OCI-LY7 (cell line): ENCODE measurements at places on chromosomes 11 and 22.

GRCh38 chr11:15757048-15757698, 599.2 kb downstream of the SOX6 start:
- no peak for DNase-seq

GRCh38 chr11:45250035-45250718, 36.0 kb downstream of the SYT13 start:
- DNase-seq = peak; percentile 12

- DNase-seq = no peak
Observed at GRCh38 chr22:24727218-24727851, 47.2 kb downstream of the PIWIL3 start.

- DNase-seq = no peak
Observed at GRCh38 chr11:100594320-100594719, 92.8 kb upstream of the ARHGAP42 start.

DNA sequence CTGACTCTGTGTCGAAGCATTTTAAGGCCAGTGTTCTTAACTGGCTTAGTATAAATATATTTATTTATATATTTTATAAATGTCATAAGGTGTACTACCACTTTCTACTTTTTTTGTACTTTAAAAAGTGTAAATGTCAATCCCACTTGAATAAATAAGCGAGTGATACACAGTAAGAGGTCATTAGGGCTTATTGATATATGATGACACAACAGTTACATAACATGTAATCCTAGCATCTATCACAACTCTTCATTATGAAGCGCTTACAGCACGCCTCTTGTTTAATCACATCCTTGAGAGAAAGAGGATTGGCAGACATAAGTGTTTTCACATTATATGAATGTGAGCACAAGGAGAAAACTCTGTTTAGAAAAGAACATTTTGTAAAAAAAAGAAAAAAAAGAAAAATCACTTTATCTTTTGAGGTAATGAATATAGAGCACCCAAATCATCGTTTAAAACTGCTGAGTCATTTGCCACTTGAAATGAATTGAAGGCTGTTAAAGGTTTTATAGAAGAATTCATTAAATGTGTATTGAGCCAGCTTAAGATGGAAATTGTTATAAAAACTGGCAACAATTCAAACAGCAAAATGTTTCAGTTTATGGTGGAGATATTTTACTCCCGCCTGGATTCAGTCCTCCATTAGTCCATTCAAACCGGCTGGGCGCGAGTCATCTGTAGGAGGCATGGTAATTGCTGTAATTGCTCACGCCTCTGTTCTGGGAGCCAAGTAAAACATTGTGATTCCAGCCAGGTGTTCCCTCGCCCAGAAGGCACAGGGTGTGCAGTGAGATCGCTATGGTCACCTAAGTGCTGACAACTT, 627.3 kb upstream of the KIRREL3 start:
- DNase-seq = no peak

DNA sequence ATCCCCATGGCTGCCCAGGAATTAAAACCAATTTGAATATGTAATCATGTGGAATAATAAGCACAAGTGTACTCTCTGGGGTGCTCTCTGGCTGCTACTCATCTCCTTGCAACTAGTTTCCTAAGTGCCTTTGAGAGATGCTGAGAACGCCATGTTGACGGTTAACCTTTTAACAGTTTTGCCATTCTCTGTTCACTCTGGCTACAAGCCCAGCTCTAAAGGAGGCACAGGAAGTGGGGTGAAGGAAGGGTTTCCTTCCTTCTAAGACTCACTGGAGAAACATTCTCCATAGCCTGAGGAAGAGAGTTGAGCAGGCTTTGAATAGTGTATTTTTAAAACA, 122.0 kb upstream of the ZC3H12C start:
- peak; percentile 27 for DNase-seq

DNA sequence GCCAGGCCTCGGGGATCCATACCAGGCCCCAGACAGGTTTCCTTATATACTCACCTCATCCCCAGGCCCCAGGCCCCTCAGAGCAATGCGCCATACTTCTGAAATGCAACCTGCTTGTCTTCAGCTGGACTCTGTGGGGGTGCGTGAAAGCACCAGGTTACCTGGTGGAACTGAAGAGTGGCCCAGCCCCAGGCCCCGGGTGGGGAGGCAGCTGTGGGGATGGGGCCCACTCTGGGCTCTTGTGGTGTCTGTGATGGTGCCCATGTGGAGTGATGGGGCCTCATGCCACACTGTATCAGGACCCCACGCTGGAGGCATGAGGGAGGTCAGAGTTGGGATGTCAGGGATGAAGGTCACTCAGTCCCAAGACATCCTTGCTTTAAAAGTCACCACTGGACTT, 999.0 kb downstream of the BRD1 start:
- DNase-seq = no peak

GRCh38 chr11:721741-722345, 15.8 kb downstream of the EPS8L2 start:
- peak; percentile 75 for DNase-seq

DNA sequence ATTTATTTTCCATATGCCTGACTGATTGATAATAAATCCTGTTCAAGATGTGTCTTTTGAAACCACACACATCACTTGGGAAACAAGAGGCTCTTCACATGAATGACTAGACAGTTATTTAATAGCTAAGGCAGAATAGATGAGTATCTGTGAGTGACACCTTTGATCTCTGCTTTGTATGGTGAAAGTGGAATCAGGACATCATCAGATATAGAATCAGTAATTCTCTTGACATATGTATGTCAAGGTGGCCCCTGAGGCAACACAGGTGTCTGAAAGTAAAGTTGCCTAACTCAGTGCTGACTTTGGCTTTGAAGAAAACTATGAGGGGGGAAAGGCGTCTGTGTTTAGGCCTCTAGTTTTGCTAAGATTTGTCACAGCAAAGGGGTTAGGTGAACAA, 11.5 kb upstream of the CASP4 start:
- DNase-seq = no peak

DNA sequence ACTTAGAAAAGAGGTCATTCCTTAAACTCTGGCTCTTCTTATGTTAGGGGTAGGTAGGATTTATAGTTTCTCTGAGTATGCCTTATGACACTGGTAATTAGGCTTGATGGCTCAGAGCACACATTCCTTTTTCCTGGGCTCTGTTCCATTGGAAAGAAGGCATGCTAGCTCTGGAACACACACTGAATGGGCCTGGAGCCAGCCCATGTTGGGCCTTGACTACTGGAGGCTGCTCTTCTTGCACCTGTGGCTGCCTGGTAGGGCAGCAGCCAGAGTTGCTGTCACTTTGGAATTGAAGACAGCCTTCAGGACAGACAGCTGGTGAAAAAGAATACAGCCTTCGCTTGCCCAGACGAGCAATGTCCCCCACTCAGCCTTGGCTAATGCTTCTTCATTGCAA, 18.2 kb downstream of the MCAM start:
- DNase-seq = no peak

GRCh38 chr11:119100994-119101758, 477 bp downstream of the DPAGT1 start:
- DNase-seq = peak; percentile 45

GRCh38 chr22:46612341-46612903, 7.8 kb upstream of the GRAMD4 start:
- peak; percentile 55 for DNase-seq

- DNase-seq = no peak
Observed at GRCh38 chr11:2303627-2304505, 2.1 kb downstream of the TSPAN32 start.

DNA sequence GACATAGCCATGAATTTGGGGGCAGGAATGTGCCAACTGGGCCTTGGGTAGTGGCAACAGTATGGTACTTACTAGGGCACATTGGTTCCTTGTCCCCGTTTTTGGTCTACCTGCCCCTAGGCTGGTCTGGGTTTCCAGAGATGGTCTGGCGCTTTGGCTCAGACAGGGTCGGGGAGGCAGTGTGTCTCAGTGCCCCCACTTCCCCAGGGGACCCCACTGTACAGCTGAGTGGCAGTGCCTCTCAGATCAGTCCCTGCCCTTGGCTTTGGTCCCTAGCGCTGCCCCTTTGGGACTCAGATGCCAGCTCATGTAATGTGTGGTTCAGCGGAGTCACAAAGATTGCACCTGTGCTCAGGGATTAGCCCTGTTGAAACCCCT, 3.3 kb downstream of the RIC8A start:
- no peak for DNase-seq

DNA sequence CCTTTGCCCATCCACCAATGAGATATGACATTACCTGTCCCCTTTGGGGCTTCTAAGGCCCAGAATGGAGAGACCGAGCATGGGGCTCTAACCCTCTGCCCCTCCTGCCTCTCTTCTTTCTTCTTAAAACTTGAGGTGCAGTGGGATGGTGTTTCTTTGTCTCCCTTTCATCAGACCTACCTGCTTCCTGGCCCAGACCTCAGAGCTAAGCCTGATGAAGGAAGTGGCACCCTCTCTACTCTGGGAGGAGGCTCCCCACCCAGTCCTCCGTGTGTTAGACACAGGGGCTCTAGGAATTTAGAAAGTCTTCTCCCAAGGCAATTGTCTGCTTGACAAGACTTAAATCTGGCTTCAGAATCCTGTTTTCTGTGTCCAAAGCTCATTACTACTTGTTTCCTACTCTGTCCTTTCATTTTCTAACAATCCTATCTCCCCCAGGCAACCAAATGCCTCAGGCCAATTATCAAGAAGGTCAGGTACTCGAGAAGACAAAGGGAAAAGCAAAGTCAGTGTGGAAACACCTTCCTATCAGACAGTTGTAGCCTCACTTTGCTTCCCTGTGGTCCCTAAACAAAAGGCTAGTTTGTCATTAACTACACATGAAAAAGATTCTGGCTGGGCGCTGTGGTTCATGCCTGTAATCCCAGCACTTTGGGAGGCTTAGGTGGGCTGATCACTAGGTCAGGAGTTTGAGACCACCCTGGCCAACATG, 20.3 kb upstream of the PARVA start:
- no peak for DNase-seq

DNA sequence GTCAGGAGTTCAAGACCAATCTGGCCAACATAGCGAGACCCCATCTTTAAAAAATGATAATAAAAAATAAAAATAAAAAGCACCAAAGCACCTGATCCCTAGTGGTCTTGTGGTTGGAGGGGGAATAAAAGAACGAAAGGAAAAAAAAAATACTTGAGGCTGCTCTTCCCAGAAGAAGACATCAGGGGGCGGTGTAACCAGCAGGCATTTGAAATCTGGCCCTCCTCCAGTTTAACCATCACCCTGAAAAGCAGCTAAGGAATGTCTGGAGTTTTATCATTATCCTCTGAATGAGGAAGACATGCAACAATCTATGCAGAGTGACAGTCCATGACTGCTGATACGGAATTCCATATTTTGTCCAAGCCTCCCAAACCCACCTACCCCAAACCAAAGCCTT, 5.6 kb upstream of the KCTD17 start:
- DNase-seq = peak; percentile 21

DNA sequence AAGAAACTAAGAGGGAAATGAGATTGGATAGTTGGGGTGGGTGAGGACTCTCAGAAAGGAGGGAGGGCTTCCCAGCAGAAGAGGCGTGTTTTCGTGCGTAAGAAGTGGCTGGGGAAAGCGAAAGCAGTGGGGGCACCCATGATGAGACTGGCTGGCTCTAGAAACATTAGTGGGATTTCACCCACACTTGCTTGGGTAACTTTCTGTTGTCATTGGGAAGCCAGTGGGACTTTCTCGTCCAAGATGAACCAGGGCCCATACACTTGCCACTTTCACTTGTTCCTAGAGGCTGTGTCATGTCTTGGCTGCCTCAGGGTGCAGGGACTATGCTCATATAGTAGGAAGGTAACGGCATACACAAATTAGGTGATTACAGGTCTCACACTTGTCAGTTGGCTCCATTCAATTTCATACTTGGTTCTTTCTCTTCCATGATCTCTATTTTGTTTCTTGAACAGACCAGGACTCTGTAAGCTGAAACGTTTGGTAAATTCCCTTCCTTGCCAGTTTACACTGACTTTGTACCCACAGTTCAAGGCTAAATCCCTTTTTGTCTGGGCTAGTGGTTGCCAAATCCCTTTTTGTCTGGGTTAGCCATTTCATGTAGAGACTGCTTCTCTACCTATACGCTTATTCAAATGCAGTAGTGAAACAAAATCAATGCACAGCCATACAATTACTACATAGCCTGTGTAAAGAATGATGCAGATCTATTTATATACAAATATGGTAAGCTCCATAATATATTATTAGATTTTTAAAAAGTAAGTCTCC, 42.0 kb upstream of the CXCR5 start:
- peak; percentile 34 for DNase-seq

DNA sequence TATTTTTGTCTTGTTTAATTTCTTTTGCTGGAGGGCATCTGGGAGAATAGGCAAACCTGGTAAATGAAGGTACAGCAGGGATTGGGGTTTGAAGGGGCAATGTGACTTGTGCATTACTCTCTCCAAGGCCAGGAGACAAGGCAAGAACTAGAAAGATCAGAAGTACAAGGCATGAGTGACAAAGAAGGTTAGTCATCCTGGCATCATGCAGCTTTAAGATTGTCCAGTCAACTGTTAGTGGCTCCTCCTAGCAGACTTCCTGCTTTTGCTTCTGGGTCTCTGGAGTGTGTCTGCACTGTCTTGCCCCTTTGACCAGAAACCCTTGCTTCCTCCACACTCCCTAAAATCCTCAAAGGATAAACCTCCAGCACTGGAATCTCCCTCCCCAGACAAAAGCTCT, 27.2 kb upstream of the GLYATL1 start:
- DNase-seq = no peak

DNA sequence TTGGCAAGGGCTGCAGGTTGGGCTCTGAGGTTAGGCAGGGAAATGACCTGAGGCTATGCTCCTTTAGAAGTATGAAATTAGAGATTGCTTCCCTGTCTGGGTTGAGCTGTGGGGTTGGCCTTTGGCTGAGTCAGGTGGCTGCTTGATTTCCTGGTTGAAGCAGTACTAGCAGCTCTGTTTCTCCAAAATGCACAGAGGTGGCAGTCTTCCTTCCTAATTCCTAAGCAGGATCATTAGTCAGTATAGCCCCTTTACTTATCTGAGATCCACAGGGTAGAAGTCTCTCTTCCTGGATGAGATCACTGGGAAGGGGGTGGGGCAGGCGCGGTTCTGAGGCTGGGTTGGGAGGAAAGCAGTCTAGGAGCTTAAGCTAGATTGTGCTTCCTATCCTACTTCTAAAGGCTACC, 1917.5 kb downstream of the LRRC4C start:
- no peak for DNase-seq

GRCh38 chr22:36332623-36333332, 55.0 kb downstream of the MYH9 start:
- DNase-seq = peak; percentile 36

DNA sequence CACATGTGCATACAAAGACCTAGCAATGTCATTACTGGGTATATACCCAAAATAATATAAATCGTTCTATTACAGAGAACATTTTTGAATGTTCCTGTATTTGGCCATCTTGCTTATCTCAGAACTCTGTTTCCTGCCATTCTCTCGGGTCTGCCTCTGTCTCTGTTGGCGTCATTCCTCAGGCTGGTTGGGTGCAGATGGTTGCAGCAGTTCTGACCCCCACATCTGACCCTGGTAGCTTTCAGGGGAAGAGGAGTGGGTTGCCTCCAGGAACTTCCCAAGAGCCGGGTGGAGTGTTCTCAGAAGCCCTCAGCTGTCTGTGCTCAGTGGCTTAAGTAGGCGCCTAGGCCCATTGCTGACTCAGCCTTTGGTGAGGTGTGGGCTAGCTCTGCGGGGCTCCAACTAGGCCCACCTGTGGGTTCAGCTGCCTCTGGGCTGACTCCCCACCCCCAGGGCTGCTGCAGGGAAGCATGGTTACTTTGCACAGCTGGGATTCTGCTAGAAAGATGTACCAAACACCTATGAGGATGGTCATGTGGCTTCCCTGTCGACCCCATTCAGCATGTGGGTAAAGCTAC, 114.0 kb downstream of the TBC1D22A start:
- no peak for DNase-seq
